ENCODE measurements at places on chromosomes 4 and X.

DNA sequence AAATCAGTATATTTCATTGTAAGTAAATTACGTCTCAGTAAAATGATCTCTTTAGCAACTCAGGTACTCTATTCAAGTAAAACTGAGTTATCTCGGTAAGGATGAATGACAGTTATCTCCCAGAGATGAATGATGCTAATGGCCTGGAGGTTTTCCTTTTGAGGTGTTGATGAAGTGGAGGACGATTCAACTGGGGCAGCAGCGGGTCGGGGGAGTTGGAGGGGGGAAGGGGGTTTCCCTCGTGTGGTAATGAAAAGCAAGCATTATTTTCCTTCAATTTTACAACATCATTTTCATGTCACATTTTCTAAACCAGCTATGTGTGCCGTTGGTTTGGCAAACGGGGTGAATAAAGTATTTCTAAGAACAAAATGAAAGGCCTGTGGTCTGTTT lies 92.4 kb upstream of the ATXN3L start:
- DNase-seq, result no peak

DNA sequence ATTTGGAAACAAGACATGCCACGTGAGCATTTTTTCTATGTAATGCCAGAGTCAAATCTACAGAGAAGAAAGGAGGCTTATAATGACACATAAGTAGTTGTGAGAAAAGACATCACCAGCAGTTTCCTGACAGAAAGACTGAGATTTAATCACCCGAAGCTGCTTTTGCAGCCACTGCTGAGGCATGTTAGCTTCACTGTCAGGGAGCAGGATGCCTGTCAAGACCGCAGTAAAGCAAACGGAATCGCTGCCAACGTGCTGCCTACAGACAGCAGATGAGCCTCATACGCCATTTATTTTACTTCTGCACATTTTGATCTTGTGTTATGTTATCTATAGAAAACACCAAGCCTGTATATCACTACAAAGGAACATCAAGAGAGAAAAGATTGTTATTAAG lies 68.7 kb upstream of the NDST3 start:
- DNase-seq, result peak; percentile 74

- DNase-seq, result no peak
These were observed 59.2 kb upstream of the FAM241A start for GRCh38 chr4:112086036-112086434.

DNA sequence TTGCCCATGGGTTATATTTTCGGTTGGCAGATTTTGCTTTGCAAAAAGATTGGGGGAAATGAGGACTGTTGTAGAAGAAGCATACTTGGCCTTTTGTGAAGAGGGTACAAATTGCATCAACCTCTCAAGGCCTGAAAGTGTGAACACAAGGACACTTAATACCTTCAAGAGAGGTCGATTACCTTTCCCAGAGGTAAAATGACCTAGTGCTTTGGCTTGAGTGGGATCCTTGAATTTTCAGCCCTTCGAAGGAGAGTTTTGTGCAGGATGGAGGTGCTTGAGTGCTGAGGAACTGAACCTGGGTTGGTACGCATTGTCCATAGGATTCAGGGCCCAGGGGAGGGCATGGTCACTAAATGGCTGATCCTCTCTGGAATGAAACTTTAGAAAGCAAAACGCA lies 27.6 kb upstream of the NKAP start:
- no peak for DNase-seq

GRCh38 chrX:150205011-150205410 lies 158.1 kb upstream of the MAMLD1 start:
- DNase-seq, result no peak

DNA sequence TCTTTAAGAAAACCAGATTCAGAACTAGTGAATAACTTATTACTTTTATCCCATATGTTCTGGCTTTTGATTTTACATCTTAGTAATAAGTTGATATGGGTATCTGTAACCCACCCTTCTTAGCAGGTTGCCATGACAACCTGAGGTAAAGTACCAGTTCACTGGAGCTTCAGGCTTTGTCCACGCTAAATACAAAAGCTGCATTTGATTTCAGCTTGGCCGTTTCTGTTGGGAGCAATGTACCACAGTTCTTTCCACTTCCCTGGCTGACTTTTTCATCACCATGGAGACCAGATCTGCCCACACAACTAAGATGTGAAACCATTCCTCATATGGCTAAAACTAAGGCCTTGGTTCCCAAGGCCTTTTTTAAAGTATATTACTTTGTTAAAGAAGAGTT lies 26.1 kb downstream of the KLHL34 start:
- no peak for DNase-seq

GRCh38 chr4:81503586-81503985 lies 31.9 kb upstream of the RASGEF1B start:
- no peak for DNase-seq

DNA sequence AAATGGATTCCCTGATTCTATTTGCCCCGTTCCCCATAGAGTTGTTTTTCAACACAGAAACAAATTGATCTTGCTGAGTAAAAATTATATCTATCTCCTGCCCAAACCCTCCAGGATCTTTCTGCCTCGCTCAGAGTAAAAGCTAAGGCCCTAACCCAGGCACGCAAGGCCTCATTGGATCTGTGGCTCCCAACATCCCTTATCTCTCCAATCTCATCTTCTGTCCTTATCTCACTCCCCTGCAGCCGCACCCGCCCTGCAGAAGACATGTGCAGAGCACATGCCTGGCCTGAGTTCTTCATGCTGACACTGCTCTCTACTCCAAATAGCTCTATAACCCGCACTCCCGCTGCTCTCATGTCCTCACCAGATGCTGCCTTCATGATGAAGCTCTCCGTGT lies 543.8 kb upstream of the ZFP42 start:
- DNase-seq, result no peak

DNA sequence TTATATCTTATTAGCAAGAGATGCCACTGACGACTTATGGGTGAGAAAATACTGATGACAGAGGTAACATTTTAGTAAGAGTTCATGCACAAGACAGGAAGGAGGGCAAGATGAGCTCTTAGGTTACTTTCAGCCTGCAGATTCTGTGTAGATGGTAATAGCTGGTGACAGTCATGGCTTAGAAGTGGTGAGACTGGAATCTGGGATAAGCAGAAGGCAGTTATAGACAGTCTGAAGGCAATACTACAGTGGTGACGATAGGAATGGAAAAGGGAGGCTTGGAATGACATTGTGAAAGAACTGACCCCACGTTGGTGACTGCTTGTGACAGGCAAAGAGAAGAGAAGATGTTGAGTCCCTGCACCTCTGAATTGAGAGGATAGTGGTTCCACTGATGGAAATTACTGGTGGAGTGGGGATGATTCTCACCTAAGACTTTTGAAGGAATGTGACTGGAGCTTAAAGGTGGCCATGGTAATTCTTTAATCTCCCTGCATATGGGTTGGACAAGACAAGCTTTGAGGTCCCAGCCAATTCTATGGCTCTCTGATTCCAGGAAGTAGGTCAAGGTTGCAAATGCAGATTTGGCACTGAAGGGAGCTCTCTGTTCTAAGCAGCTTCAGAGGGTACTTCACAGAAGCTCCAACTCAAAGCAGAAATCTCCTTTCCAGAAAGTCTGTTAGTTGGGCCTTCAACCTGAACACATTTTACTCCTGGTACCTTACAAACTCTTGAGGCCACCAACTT lies 99.7 kb downstream of the RASL11B start:
- DNase-seq, result no peak

- no peak for DNase-seq
These were observed 10.5 kb downstream of the RASSF6 start for GRCh38 chr4:73609706-73610105.

- no peak for DNase-seq
These were observed 70.3 kb downstream of the DDX60 start for GRCh38 chr4:168248176-168248710.
